Activated CD4-positive, alpha-beta T cell treated with anti-CD3 and anti-CD28 coated beads, Interleukin-2, amount 50 U/mL, for 16 hours (primary cell): ENCODE measurements at places on chromosomes 2 and 18.

- no peak for DNase-seq
Observed at GRCh38 chr18:25310045-25310444, 41.9 kb downstream of the ZNF521 start.

- no peak for DNase-seq
Observed at GRCh38 chr2:47471429-47472116, 68.6 kb downstream of the MSH2 start.

GRCh38 chr18:62979900-62980299 is 264.6 kb downstream of the PHLPP1 start:
- no peak for DNase-seq

DNA sequence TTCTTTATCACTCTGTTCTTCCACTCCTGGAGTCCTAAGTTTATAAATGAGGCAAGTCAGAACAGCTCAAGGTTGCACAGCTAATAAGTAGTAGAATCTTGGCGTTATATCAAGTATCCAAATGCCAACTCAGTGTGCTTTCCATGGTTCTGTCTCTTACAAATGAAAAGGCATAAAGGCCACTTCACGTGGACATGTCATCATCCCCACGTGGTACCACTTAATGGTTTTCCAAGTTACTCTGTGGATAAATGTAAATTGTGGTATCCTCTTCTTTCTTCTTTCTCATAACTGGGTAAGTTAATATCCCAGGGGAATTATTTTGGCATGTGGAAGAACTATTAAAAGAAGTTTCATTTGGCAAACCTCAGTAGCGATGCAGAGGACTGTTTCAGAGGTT is 131.5 kb upstream of the L3MBTL4 start:
- DNase-seq: no peak

DNA sequence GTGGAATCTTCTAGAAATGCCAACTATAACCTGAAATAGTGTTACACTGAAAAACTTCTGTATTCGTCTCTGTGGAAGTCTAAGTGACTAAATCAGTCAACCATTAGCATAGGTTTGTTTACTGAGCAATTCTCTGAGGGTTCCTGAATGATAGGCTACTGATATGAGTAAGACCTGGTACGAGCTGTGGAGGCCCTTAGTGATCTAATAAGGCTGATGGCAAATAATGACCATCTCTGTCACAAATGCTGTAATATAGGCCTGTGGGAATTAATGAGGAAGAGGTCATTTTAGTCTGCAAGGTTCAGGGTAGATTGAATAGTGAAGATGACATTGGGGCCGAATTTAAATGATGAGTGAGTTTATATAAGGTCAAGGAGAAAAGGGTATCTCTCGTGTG is 82.5 kb downstream of the MGAT5 start:
- DNase-seq: no peak

GRCh38 chr2:150609831-150610582 is 122.5 kb upstream of the RND3 start:
- no peak for DNase-seq

GRCh38 chr18:30280861-30281470 is 761.6 kb downstream of the DSC3 start:
- DNase-seq: peak; percentile 20

GRCh38 chr2:28394331-28394877 is 1.7 kb downstream of the FOSL2 start:
- no peak for DNase-seq

- DNase-seq: no peak
Observed at GRCh38 chr18:7479756-7480155, 87.4 kb upstream of the PTPRM start.

- DNase-seq: no peak
Observed at GRCh38 chr2:20806286-20806685, 16.6 kb downstream of the LDAH start.

- DNase-seq: no peak
Observed at GRCh38 chr18:79178113-79178531, 108.9 kb downstream of the ATP9B start.
